ENCODE measurements at places on chromosomes 7 and 10.
A peak's percentile ranks its signal among the peaks of the same experiment; 100 is the strongest.

- DNase-seq, result peak; percentile 30
Observed at GRCh38 chr7:139618482-139619366, 95.2 kb downstream of the CLEC2L start.

DNA sequence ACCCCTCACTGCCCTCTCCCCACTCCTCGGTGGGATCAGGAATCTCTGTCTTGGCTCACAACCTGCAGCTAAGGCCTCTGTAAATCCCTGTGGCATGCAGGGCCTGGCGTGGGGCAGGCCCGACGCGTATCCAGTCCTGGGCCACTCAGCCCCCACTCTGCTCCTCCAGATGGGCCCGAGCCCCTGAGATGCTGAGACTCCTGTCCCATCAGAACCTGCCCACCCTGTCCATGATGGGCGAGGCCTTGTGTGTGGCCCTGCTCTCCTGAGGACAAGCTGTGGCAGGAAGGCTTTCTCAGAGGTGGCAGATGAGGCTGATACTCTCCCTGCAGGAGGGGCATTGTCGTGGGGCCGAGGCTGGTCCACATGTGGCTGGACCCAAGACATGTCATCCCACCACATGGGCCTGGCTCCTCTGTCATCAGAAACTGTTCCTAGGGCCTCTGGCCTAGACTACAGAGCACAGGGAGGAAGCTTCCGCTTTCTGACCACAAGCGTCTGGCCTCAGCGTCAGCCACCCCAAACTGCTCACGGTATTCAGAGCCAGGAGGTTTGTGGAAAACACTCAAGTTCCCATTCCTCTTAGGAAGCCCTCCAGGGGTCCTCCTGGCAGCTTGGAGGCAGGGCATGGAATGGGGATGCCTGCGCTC, 6.0 kb downstream of the ALOX5 start:
- no peak for DNase-seq

DNA sequence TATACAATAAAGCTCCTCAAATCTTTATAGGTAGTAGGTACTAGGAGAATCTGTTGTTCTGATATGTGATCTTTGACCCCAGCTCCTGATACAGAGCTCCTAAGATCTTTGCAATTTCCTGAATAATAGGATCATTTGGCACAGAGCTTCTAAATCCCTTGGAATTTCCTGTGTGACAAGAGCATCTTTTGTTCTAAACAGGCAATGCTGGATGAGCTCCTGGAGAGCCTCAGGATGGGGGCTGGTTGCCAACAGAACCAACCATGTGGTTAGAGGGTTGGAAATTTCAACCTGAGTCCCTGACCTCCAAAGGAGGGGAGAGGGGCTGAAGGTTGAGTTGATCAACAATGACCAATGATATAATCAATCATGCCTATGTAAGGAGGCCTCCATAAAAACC, 629.0 kb downstream of the CCSER2 start:
- no peak for DNase-seq

DNA sequence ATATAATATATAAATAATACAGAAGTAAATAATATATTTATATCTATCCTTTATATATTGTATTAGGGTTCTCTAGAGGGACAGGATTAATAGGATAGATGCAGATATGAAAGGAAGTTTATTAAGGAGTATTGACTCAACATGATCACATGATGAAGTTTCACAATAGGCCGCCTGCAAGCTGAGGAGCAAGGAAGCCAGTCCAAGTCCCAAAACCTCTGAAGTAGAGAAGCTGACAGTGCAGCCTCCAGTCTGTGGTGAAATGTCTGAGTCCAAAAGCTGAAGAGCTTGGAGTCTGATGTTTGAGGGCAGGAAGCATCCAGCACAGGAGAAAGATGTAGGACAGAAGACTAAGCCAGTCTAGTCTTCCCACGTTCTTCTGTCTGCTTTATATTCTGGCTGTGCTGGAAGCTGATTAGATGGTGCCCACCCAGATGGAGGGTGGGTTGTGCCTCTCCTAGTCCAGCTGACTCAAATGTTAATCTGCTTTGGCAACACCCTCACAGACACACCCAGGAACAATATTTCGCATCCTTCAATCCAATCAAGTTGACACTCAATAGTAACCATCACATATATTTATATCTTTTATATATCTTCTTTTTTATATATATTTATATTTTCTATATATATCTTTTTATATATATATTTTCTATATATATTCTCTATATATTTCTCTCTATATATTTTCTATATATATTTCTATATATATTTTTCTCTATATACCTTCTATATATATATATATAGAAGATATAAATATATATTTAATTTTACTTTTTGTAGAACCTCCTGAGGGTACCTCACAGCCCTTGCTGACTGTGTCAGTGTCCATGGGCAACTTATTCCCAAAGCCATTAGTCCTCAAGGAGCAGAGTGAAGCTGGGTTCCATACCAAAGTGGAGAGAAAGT, 24.6 kb upstream of the AKR1B10 start:
- no peak for DNase-seq

DNA sequence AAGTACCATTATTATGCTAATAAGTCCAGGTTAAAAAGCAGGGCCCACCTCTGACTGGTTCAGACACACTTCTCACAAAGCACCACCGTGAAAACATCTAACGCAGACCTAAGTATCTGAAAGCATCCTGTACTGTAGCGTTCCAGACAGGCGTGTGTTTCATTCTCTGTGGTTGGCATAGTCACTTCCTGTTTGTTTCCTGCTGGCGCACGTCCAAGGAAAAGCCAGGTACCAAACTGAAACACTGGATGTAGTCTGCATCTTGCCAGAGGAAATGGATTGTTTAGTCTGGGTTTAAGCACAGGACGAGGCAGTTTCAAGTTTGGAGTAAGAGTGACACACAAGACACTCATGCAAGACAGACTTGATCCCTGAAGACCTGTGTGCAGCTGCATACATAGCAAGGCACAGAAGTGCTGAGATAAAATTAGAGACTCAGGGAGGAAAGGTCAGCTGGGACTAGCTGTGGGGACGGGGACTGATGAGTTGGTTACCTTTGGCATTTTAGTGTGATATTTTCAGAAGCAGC, 23.3 kb downstream of the BPGM start:
- peak; percentile 80 for DNase-seq

GRCh38 chr10:113663142-113663541, 699 bp downstream of the NRAP start:
- no peak for DNase-seq

GRCh38 chr10:14123139-14123538, 207.6 kb downstream of the FRMD4A start:
- no peak for DNase-seq

- no peak for DNase-seq
Observed at GRCh38 chr10:72276421-72277339, 3.0 kb downstream of the DDIT4 start.

GRCh38 chr10:48653944-48654698, 30.6 kb upstream of the WDFY4 start:
- no peak for DNase-seq

- no peak for DNase-seq
Observed at GRCh38 chr7:20238754-20239324, 21.7 kb upstream of the MACC1 start.

- no peak for DNase-seq
Observed at GRCh38 chr10:19946791-19947190, 130.6 kb downstream of the PLXDC2 start.

GRCh38 chr10:21758696-21759095, 224.7 kb downstream of the MLLT10 start:
- no peak for DNase-seq

DNA sequence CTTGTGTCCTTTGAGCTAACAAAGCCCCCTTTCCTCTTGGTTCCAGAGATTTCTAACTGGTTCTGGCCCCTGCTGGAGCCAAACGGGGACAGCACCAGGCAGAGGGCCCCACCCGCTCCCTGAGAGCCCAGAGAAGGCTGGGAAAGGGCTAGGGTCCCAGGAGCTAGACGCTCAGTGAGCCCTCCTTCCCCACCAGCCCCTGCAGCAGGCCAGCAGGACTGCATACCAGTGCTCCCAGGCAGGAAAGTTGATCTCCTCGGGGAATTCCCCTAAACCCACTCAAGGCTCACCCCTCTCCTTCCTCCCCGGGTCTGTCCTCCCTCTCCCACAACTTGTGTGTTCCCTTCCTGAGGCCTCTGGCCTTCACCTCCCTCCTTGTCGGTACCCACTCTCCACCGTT, 47.7 kb downstream of the PAX2 start:
- no peak for DNase-seq

DNA sequence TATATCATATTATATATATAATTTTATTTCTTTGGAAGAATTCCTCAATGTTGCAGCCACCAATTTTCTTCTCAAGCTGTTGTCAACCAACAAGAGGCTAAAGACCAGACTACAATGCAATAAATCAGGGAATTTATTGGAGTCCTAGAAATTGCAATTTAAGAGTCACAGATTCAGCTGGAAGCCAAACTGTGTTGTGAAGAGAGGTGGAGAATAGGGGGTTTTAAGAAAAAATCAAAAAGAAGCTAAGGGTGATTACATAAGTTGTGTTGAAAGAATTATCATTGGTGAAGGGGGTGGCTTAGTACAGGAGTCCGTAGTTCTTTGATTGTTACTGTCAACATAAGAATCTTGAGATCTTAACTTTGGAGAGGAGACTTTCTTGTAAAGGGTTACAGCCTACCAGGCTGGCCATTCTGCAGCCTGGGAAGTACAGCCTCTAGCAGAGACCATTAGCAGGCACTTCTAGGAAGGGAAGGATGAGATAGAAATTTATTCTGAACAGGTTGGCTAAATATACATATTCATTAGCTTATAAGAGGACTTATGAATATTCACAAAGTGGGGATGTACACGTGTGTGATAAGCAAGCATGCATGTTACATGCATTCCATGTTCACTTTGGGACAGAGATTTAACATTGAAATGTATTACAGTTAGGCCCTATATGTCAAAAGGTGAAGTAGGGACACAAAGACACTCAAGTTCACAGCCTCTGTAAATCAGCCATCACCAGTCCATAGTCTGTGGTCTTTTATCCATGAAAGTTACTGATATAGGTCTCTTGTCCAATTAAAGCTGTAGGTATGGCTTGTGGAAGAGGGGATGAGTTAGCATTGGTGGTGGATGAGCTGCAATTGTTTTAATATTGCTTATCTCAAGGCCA, 8.3 kb upstream of the TMEM168 start:
- DNase-seq, result no peak
